Fibroblast of lung (primary cell): ENCODE measurements at places on chromosomes 11 and 22. TPM values are rescaled to one million over a fixed set of nuclear protein-coding genes. Genes with fewer than 3 reads are reported as not detected.
A peak's percentile ranks its signal among the peaks of the same experiment; 100 is the strongest.

CRY2 gene
- polyA plus RNA-seq: 8.3 and 8.4 TPM in 2 replicates

- DNase-seq: no peak
Measured at GRCh38 chr11:128686021-128686741, 7.7 kb upstream of the FLI1 start.

DENND6B gene
- polyA plus RNA-seq: 1.7 and 1.9 TPM in 2 replicates

DNA sequence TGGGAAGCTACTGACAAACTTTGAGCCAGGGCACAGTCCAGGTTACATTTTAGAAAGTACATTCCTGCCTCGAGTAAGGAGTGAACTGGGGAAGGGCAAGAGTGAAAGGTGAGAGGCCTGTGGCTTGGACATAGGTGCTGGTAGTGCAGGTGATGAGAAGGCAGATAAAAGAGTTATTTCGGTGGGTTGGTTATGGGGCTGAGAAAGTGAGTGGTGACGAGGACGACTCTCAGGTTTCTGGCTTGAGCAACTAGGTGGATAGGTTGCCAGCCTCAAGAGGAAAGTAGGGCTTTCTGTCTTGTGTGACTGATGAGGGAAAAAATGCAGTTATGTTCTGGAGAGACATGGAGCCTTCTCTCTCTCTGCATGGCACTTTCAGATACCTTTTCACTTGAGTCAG, 3.7 kb downstream of the POLR2F start:
- no peak for DNase-seq

DNA sequence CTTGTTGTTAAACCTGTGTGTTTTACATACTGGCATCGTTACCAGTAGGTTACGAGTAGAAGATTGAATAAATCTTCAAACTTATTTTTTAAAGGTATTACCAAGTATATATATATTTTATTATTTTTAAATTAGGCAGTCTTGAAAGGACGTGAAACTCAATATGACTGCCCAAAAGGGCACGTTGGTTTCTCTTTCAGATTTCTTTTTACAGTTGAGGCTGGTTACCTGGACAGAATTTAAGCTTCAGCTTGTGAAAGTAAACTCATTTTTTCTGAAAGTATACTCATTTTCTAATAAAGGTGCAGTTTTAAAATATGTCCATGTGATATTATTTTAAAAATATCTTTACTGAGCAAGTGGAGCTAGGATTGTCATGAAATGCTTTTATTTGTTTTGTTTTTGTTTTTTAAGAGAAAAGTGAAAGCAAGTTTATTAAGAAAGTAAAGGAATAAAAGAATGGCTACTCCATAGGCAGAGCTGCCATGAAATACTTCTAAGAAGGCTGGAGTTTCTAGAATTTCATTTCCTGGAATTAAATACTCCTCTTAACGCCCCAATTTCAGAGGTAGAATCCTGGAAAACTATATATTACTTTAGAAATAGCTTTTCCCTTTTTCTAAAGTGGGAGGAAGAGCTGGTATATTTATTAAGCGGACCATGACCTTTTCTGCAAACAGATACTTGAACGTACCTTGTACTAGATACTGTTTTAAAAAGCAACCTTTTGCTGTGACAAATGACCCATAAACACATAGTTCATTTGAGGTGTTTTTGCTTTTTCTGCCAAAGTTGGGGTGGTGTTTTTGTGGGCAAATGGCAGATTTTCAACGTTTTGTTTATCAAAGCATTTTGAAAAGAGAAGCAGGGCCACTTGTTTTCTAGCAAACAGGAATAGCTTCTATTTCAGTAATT, 1.9 kb downstream of the FBXO7 start:
- DNase-seq: no peak

DNA sequence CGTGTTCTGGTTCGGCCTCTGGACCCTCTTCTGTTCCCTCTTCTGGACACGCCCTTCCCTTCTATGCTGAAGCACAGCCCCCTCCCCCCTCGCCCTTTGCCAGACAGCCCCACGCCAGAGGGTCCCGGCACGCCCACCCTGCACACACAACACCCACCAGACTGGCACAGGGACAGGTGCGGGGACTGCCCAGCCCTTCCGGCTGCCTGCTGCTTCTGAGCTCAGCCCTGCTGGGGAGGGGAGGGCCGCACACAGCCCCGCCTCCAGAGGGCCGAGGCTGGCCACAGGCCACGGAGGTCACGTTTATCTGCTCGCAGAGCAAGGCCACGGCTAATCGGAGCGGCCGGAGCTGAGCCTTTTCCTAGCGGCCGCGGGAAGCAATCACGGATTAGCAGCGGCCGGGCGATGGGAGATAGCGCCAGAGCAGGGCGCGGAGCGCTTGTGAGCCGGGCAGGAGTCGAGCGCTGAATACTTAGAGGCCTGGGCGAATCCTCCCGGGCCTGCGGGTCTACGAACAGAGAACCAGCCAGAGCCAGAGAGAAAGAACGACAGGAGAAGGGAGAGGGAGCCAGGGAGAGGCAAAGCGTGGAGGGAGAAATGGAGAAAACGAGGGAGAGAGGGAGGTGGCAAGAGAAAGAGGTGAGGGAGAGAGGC, 21.5 kb downstream of the OTUB1 start:
- peak; percentile 18 for DNase-seq

- no peak for DNase-seq
Measured at GRCh38 chr11:45028911-45029682, 78.4 kb upstream of the TP53I11 start.

DNA sequence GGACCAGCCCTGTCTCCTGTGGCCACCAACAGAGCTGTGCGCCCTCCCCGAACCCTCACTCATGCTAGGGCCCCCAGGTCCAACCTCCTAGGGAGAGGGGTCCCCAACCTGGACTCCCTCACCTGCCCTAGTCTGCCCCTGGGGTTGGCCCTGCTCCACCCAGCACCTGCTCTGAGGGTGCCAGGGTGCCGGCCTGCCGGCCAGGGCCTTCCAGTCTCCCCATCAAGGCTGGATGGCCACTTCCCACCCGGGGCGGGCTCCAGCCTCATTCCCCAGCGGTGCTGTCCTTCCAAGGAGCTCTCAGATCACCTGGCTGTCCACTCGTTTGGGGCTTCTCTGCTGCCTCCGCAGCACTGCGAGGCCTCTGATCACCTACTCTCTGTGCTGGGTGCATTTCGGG, 39.1 kb downstream of the CDKN1C start:
- no peak for DNase-seq

GRCh38 chr22:43080616-43081015, 8.6 kb downstream of the TTLL1 start:
- no peak for DNase-seq

DNA sequence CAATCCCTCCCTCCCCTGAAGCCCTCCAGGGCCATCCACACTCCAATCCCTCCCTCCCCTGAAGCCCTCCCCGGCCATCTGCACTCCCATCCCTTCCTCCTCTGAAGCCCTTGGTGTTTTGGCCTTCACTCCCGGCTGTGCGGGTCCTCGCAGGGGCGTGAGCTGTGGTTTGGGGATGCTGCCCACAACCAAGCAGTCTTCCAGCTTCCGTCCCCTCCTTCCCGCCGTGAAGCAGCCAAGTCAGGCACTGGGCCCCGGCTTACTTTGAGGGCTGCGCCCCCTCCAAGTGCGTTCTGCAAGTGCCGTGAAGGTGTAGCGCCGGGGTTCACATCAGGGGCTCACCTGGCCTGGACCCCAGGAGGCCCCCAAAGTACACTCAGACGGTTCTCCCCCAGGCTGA, 335.9 kb downstream of the BRD1 start:
- DNase-seq: no peak

NPAS4 gene
- 0.08 and 0.16 TPM in 2 replicates for polyA plus RNA-seq

DNA sequence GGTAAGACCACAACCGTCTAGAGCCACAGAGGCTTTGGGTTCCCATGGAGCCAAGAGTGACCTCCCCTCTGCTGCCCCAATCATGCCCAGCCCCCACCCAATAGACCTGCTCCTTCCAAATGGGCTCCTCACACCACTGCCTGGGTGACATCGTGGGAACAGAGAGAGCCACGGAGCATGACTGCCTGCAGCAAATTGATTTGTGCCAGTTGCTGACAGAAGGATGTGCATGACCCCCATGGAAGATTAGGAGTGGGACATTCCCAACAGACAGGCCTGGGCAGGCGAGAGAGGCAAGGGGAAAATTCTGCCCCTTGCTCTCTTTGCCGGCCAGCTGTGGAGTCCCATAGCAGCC, 88.5 kb downstream of the TENM4 start:
- DNase-seq: no peak

GRCh38 chr11:72584293-72584938, 89.8 kb downstream of the PDE2A start:
- DNase-seq: peak; percentile 6

TUBA8 gene
- 0.60 and 3.9 TPM in 2 replicates for polyA plus RNA-seq

MN1 gene
- polyA plus RNA-seq: 2.8 and 11.8 TPM in 2 replicates

- DNase-seq: peak; percentile 92
Measured at GRCh38 chr11:109034339-109034696, 369.4 kb downstream of the DDX10 start.

DNA sequence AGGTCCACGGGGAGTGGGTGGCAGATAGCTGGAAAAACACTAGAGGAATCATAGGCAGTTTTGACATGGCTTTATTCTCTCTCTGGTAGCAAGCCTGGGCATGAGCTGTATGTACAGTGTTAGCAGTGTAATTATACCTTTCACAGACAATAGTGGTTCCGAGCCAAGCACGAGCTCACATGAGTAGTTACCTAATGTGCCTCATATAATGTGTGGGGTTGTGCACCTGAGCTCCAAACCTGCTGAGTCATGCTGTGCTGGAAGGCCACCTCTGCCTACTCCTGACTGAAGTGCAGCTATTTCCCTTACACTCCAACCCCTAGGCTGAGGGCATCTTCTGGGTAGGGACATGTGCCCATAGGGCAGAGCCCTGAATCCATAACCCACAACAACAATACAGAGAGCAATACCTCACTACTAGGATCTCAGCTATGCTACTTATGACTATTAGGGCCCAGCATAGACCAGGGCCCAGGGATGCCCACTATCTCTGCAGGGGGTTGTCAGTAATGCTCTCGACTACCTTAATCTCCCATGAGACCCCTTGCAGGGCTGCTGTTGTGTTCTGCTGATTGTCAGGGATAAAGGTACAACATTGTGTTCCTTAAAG, 432.1 kb downstream of the DYNC2H1 start:
- DNase-seq: no peak

- DNase-seq: no peak
Measured at GRCh38 chr11:107384144-107384852, 73.3 kb downstream of the CWF19L2 start.

DNA sequence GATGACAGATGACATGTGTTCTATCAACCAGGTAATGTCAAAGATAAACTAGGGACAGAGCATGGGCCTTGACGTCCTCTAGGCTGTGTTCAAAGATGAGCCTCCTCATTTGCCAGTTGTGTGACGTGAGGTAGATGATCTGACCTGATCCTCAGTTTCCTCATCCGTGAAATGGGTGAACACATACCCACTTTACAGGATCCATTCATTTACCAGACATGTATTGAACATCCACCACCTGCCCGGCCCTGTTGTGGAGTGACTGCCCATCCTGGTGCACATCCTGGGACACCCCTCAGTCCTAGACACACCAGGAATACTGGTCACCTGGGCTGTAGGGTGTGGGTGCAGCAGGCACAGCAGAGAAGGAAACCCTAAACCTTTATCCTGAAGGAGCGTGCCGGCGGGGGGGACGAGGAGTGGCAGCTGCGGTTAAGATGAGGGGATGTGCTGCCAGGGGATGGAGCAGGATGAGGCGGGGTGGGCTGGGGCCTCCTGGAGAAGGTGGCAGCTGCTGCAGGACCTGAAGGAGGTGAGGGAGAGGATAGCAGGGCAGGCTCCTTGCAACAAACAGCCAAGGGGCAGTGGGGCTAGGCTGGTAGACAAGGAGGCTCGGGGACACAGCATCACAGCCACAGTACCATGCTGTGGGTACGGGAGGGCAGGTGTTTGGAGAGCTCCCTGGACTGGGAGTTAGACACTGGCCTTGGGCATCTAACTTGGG, 8.4 kb downstream of the CLDN5 start:
- DNase-seq: no peak

DNA sequence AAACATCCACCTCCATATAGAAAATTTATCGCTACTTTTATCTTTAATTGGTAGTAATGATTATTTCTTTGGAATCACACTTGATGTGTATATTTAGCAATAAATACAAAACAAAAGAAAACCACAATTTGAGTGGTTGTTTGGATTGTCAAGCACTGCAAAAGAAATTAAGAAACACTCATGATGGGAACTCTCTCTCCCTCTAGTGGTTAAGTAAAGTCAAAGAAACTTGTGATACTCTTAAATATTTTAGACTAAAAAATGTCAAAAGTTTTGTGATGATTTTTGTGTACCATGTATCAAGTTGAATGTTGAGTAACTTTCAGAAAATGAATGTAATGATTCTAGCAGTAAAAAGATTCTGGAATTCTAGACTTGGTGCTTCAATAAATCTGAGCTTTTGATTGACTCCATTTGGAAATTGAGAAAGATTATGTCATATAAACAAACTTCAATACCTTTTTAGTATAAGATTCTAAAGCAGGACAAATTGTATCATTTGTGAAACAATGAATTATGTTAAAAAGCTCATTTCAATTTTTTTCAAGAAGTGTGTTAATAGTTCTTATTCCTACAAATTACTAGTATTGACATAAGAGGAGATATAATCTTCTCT, 20.8 kb downstream of the MUC15 start:
- DNase-seq: peak; percentile 1

DNA sequence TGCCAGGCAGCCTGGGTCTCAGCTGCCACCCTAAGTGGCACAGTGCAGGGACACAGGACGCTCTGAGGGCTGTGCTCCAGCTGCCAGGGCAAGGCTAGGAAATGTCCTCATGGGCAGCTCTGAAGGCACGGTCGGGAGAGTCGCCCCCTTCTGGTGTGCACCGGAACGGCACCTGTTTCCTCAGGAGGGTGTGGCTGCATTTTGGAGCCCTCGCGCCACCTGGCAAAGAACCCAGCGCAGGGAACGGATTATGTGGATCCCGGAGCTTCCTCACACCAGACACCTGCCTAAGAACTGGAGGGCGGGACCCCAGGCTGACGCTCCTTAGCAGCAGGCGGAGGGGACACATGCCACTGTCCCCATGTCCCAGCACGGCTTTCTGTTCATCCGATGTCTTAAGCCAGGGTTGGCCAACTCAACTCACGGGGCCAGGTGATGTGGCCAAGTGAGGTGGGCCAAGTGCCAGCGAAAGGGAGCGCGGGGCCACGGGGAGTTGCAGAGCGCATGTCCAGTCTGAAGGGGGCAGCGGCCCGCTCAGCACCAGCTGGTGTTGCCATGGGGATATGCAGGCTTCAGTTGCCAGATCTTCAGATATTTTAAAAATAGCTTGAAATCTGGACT, 5.1 kb upstream of the SLC22A8 start:
- no peak for DNase-seq

- DNase-seq: no peak
Measured at GRCh38 chr11:76781046-76781801, 1.9 kb upstream of the TSKU start.

WT1 gene
- 0.06 TPM in 1 of 2 replicates, not detected in the other for polyA plus RNA-seq

DNA sequence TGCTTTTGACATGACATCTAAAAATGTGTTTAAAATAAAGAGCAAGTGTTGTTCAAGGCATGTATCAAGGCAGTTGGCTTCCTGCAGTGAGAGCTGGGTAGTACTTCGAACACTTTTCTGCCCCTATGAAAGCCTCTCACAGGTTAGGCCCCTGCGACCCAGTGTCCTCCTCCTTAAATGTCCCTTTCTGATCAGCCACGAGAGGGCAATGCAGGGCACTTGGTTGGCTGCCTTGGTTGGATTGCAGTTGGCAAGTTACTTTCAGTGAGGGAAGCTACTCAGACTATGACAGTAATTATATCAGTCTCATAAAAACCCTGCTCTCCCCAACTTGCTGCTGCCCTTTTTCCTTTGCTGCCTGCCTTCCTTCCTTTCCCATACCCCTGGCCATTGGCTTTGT, 743.8 kb downstream of the NTM start:
- DNase-seq: no peak
